ENCODE measurements at places on chromosomes 4 and X. TPM values are rescaled to one million over a fixed set of nuclear protein-coding genes. Genes with fewer than 3 reads are reported as not detected.

The ACE2 gene
- total RNA-seq, result not detected

DNA sequence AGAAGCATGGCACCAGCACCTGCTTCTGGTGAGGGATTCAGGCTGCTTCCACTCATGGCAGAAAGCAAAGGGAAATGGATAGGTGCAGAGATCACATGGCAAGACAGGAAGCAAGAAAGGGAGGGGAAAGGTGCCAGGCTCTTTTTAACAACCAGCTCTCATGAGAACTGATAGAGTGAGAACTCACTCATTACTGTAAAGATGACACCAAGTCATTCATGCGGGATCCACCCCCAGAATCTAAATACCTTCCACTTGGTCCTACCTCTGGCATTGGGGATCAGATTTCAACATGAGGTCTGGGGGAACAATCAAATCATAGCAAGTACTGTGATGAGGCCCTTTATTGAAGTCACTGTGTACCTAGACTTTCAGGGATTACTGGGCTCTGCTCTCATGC is 72.0 kb upstream of the PRDM5 start:
- DNase-seq, result no peak

DNA sequence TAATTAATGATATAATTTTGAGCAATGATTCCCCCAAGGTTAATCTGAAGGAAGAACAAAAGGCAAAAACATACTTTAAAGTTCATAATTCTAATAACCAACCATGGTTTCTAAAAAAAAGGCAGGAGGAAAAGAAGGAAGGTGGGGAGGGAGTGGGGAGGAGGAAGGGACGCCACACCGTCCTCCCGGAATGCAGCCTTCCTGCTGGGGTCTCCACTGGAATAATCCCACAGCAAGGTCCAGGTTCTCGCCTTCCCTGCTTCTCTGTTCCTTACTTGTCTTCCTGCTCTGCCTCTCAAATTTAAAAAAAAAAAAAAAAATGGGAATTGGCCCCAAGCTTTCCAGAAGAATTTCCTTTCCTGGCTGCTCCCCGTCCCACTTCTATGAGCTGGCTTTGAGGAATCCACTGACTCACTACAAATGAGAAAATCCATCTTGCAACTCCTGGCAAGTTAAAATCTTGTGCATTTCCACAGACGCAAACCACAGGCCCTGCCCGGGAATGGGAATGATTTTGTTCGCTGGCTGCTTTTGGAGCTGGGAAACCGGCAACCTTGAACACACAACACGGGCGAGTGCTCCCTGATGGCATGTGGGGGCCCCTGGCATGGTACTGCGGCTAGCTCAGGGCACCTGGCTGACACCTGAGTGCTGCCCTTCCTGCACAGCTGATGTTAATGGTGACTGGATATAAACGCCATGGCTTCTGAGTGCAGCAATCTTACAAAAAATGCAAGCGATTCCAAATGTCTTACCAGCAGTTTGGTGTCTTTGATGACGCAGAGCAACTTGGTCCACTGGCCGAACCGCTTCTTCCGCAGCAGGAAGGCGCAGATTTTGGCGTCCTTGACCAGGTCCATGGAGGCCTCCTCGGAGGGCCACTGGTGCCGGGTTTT is 97.0 kb downstream of the AFAP1 start:
- DNase-seq, result peak; percentile 95

GRCh38 chr4:15011166-15011565 is 8.9 kb downstream of the CPEB2 start:
- DNase-seq, result no peak

The KCTD8 gene
- 4.8 TPM for total RNA-seq
